ENCODE measurements at places on chromosomes 2 and 18. TPM values are rescaled to one million over a fixed set of nuclear protein-coding genes. Genes with fewer than 3 reads are reported as not detected.

GRCh38 chr2:230129343-230129742 lies 60.6 kb upstream of the SLC16A14 start:
- peaks cover 5% of the 10 kb centered on the region for H3K4me1 ChIP-seq
- H3K27ac ChIP-seq = no peak overlapping the region
- no peaks in the 10 kb centered on the region for H3K27me3 ChIP-seq
- no peak for DNase-seq
- no peaks in the 10 kb centered on the region for H3K36me3 ChIP-seq
- no peak overlapping the region for H3K4me3 ChIP-seq

The MAP2 gene
- 0.27 TPM for total RNA-seq

The CNNM4 gene
- 8.2 TPM for total RNA-seq

The SPATA3 gene
- total RNA-seq = 0.24 TPM

The HOXD10 gene
- not detected for total RNA-seq

Measured in activated CD4-positive, alpha-beta memory T cell treated with anti-CD3 and anti-CD28 coated beads for 36 hours (primary cell).